ENCODE measurements at places on chromosomes 1 and 21. TPM values are rescaled to one million over a fixed set of nuclear protein-coding genes. Genes with fewer than 3 reads are reported as not detected.

GRCh38 chr1:119791377-119791776 lies 19.9 kb downstream of the REG4 start:
- no peak for DNase-seq

- no peak for DNase-seq
Measured at GRCh38 chr1:228073061-228073856, 9.2 kb upstream of the ARF1 start.

GRCh38 chr1:39761557-39762260 lies 9.4 kb downstream of the OXCT2 start:
- no peak for DNase-seq

GRCh38 chr1:199545780-199546179 lies 481.7 kb upstream of the NR5A2 start:
- no peak for DNase-seq

GRCh38 chr1:46412893-46413595 lies 18.9 kb downstream of the FAAH start:
- no peak for DNase-seq

APCS gene
- total RNA-seq, result not detected

- DNase-seq, result no peak
Measured at GRCh38 chr1:154773551-154773950, 96.5 kb downstream of the KCNN3 start.

ZBTB8B gene
- total RNA-seq, result 0.04 TPM

NBPF11 gene
- 3.1 TPM for total RNA-seq

DNA sequence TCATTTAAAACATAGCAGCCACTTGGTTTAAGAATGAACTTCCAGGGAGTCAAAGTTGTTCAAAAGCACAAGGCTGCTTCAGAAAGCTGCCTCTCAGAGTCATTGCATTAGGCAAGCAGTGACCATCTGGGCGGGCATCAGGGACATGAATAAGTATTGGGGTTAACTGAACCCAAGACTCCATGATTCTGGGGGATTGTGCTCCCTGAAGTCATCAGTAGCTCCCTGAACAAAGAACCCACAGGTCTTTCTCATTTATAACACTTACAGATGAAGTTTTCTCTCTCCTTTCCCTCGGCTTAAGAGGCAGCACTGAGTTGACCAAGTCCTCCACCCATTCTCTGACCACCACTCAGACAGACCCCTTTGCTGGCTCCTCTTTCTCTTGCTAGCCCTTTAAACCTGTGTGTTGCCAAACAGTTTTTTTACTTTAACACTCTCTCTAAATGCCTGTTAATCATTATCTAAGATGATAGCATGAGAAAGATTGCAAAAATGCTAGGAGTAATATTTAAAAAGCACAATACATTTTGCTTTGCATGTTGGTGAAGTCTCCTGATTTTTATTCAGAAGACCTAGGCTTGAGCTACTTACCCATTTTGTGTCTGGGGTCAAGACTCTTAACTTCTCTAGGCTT lies 77.0 kb upstream of the ARHGAP29 start:
- no peak for DNase-seq

DNA sequence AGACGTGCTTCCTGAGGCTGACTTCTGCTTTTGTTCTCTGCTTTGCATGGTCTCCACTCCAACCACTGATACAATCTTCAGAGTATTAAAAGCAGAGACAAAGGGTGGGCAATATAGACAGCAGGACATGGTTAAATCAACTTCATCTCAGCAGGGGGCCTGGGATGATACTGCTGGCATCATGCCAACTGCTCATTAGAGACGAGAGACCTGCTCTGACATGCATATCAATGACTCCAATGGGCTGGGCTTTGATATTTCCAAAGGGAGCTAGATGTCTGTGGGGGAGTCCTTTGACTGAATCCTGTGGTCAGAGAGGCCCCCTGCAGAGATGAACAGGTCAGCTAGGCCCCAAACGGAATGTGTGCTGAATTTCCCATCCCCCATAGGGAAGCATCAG lies 106.6 kb downstream of the ACTL8 start:
- DNase-seq, result no peak

GRCh38 chr1:1945782-1946393 lies 26.8 kb upstream of the TMEM52 start:
- DNase-seq, result no peak

DNA sequence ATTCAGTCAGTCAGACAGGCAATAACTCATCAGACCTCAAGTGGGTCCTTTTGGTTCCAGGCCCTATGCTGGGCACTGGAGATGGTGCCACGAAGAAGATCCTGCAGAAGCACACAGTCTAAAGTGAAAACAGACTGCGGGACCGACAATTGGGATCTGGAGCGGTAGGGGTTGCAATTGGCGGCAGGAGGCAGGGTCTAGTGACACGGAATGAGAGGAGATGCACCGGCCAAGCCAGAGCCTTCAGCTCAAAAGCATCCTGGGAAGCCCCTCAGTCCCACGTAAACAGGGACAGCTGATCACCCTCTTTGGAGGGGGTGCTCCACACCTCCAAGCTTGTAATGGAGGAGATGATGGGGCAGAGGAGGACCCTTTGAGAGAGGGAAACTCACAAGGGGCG lies 56.2 kb downstream of the KLHDC7A start:
- DNase-seq, result no peak

- DNase-seq, result no peak
Measured at GRCh38 chr1:65827346-65827745, 34.7 kb downstream of the PDE4B start.

OR2L2 gene
- not detected for total RNA-seq

GRCh38 chr1:175947771-175948170 lies 204.4 kb upstream of the TNR start:
- DNase-seq, result no peak

- DNase-seq, result no peak
Measured at GRCh38 chr1:98104289-98104688, 183.5 kb upstream of the DPYD start.

RPE65 gene
- total RNA-seq, result not detected

- no peak for DNase-seq
Measured at GRCh38 chr1:180720753-180721152, 88.9 kb downstream of the XPR1 start.

GRCh38 chr1:15966081-15966955 lies 9.6 kb downstream of the ZBTB17 start:
- DNase-seq, result no peak

OR10R2 gene
- not detected for total RNA-seq

FCRL5 gene
- 0.65 TPM for total RNA-seq

DNA sequence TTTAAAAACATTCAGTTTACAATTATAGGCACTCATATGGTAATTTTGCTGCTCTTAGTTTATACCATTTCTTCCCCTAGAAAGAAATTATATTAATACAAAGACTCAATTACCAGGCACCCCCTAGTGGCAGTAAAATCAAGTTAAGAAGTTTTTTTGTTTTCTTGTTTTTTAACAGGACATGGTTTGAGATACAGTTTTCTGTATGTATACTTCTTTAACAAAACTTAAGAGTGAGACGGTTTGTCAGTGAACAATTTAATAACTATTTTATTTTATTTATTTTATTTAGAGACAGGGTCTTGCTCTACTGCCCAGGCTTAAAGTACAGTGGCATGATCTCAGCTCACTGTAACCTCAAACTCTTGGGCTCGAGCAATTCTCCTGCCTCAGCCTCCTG lies 224.6 kb downstream of the FAF1 start:
- DNase-seq, result no peak

- no peak for DNase-seq
Measured at GRCh38 chr1:238487931-238488330, 597.2 kb upstream of the ZP4 start.

LRRC7 gene
- total RNA-seq, result 0.81 TPM

- DNase-seq, result no peak
Measured at GRCh38 chr1:234262754-234263105, 110.5 kb upstream of the COA6 start.

GRCh38 chr1:70205071-70205433 lies 327 bp downstream of the LRRC40 start:
- DNase-seq, result no peak

DNA sequence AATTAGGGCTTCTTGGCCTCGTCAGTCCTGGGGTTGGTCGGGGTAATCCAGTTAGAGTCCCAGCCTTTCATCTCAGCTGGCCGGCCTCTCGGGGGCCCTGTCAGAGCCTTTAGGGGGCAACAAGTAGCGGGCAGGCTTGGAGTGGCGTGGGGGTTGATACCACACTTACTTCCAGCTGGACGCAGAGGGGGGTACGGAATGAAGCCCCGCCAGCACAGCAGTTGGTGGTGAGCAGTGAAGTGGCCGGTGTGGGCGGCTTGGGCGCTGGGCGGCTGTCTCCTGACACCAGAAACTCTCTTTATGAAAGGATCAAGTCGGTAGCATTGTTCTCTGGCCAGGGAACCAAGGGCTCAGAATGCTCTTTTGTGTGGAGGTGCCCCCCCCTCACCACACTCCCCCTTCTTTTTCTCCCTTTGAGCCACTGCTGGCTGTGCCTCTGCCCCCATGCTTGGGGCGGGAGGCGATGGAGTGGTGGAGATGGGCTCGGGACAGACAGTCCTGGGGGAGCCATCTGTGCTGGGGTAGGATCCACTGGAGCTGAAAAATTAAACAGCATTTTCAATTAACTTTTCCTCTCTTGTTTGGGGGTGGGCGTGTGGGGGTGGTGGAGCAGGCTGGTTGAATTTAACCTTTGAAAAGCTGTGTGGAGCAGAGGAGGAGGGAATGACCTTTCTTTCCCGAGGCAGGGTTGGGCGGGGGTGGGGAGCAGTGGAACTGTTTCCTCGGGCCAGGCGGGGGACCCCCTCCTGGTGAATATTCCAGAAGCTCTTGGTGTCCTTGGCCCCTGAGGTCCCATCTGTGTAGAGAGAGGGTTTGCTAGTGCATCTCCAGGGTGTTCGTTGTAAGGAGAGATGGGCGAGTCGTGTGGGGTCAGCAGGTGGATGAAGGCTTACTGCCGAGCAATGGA lies 102.7 kb downstream of the RNF220 start:
- no peak for DNase-seq

EFNA4 gene
- total RNA-seq, result 1.8 TPM

DNA sequence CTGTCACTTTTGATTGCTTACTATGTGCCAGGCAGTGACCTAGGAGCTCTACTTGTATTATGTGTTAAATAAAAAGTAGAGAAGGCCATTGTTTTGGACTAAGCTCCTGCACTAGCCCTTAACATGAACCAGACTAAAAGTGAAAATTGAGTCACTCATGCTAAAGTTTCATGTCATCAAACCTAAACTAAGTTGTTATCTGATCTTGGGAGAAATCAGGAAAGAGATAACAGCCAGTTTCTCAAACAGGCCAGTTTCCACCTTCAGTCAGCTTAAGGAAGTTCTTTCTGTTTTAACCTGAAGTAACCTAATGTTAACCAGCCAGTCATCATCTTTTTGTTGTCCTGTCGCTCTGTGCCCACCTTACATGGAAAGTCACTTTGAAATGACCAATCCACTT lies 102.1 kb upstream of the MARK1 start:
- no peak for DNase-seq

PLA2G2A gene
- 33.8 TPM for total RNA-seq

DNA sequence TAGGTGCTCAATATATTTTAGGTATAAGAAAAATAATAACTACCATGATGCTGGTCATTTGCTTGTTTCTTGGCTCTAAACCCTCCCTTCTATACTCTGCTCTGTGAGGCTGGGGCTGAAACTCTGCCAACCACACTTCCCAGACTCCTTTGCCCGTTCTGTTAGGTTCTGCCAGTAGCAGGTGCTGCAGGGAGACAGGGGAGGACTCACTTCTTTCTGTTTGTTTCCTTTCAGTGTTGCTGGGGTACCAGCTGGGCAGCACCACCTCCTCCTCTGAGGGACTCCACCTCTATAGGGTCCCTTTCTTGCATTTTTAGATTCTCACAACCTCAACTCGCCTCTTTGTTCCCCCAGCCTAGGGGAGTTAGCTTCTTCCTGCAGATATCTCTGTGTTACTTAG lies 17.0 kb upstream of the SH2D2A start:
- no peak for DNase-seq

- no peak for DNase-seq
Measured at GRCh38 chr1:165119086-165119485, 237.4 kb downstream of the LMX1A start.

DNA sequence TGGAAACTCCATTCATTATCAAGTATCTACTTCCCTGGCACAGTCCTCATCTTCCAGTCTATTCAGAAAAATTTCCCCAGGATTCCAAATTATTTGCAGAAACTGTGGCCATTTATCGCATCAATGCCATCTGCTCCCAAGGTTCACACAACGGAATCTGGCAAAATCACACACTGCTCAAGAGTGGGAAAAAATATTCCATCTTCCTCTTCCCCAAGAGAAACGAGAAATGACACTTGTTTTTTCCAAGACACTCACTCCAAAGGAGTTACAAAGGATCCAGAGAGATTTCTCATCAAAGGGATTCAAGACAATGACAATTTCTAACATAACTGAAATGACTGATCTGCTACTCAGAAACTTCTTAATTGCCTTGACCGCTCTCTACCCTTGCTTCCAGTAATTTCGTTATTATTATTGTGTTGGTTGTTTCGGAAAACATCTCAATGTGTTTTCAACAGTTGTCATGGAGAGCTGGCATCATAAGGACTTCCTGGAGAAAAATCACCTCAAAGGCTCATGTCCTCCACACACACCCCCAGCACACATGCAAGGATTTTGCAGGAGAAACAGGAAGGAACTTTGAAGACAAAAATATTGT lies 128.0 kb downstream of the PSMG1 start:
- no peak for DNase-seq

GJB5 gene
- not detected for total RNA-seq

- DNase-seq, result no peak
Measured at GRCh38 chr1:188017921-188018320, 1189.2 kb downstream of the PLA2G4A start.

MCOLN2 gene
- not detected for total RNA-seq

DNA sequence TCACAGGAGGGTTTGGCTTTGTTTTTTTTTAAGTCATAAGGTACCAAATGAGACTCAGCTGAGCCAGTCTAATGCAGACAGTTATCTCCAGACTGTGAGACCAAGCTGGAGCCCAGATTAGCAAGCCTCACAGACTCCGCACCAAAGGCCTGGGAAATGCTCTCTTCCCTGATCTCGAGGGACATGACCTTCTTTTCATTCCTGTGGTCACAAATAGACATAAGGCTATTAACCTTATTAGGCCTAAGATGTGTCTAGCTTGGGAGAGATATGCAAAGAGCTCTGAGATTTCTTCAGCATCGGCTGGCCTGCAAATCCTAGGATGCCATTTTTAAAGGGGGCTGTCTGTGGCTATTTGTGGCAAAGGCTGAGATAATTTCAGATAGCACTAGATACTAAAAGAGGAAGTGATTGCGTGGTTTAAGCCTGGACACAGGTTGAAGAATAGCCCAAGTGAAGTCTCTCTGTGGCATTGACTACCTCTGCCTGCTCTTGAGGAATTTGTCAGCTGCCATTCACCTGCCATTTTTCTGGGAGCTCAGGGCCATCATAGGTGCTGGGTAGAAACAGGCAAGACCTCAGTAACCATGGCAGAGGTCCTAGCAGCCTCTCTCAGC lies 301.3 kb downstream of the SIPA1L2 start:
- no peak for DNase-seq

- peak; percentile 84 for DNase-seq
Measured at GRCh38 chr21:42262831-42263231, 43.9 kb downstream of the ABCG1 start.

CFHR1 gene
- not detected for total RNA-seq

- DNase-seq, result no peak
Measured at GRCh38 chr1:46254668-46255067, 7.1 kb downstream of the RAD54L start.

MYOG gene
- total RNA-seq, result not detected

NBPF10 gene
- 0.88 TPM for total RNA-seq

- DNase-seq, result no peak
Measured at GRCh38 chr1:189819751-189820150, 657.9 kb downstream of the BRINP3 start.
